Stimulated activated CD8-positive, alpha-beta memory T cell treated with anti-CD3 and anti-CD28 coated beads, Interleukin-4, amount 100 ng/mL, for 4 hours (primary cell): ENCODE measurements at places on chromosomes 4 and X.

GRCh38 chrX:115147220-115147619 lies 42.0 kb upstream of the RBMXL3 start:
- DNase-seq: no peak

GRCh38 chr4:173174594-173175012 lies 6.0 kb downstream of the GALNT7 start:
- DNase-seq: no peak

DNA sequence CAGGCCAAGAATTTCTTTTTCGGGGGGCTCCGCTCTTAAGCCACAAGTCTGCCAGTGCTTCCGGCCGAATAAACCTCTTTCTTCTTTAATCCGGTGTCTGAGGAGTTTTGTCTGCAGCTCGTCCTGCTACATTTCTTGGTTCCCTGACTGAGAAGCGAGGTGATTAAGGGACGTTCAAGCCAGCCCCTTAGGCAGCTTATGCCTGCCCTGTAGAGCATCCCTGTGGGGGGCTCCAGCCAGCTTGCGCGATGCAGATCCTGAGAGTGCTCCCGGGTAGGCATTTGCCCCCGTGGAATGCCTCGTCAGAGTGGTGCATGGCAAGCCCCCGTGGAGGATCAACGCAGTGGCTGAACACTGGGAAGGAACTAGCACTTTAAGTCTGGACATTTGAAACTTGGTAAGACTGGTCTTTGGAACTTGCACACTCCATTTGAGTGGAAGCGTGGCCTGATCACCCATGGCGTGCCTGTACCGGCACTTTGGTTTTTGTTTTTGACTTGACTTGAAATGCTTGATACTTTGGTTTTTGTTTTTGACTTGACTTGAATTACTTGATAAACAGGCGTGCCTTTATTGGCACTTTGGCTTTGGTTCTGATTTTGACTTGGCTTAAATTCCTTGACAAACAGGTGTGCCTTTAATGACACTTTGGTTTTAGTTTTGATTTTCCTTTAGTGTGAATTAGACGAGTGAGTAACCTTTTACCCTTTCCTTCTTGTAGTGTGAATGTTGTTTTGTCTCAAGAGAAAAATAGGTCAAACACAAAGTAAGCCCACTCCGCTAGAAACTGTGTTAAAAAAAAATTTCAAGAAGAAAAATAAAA lies 6.1 kb downstream of the ACOX3 start:
- no peak for DNase-seq

GRCh38 chr4:4852591-4853362 lies 6.7 kb upstream of the MSX1 start:
- peak; percentile 4 for DNase-seq

DNA sequence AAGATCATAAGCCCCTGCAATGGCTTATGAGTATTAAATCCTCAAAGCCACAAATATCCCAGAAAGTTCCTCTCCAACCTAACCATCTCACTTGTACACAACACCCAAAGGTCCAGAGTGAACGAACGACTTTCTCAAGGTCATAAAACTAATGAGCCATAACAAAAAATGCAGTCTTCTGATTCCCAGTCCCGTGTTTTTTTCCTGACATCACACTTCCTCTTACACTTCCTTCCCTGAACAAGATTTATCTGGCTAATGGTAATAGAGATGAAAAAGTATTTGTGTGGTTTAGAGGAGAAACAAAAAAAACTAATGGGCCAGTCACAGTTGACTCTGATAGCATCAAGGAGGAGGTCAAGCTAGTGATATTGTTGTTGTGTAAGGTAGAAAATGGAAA lies 99.5 kb upstream of the KLHL13 start:
- DNase-seq: no peak

DNA sequence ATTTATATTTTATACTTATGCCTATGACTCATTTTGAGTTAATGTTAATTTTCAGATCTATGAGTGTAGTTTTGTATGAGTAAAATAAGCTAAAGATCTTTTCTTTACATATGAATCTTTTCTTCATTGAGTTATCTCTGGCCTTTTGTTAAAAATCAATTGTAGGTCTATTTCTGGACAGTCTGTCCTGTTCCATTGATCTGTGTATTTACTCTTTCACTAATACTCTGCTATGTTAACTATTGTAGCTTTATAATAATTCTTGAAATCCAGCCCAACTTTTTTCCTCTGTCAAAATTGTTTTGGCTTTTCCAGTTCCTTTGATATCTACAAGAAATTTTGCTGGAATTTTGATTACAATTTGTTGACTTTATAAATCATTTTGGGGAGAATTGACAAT lies 177.0 kb downstream of the RBM46 start:
- DNase-seq: no peak

DNA sequence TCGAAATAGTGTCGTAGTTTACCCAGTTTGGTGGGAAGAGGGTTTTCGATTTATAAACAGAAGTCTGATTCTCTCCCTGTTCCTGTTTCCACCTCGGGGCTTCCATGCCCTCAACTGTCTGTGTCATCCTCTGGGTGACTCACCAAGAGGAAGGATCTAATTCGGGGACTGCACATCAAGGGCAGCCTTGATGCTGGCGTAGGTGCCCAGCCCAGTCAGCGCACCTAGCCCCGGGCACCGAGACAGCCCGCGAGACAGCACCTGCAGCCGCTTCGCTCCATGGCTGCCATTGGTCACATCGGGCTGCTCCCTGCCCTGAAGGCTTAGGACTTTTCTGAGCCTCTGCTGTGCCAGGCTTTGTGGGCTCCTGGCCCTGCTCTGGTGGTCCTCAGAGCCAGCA lies 7.7 kb downstream of the ABCD1 start:
- DNase-seq: no peak

GRCh38 chrX:100687128-100687527 lies 43.1 kb downstream of the SRPX2 start:
- no peak for DNase-seq

DNA sequence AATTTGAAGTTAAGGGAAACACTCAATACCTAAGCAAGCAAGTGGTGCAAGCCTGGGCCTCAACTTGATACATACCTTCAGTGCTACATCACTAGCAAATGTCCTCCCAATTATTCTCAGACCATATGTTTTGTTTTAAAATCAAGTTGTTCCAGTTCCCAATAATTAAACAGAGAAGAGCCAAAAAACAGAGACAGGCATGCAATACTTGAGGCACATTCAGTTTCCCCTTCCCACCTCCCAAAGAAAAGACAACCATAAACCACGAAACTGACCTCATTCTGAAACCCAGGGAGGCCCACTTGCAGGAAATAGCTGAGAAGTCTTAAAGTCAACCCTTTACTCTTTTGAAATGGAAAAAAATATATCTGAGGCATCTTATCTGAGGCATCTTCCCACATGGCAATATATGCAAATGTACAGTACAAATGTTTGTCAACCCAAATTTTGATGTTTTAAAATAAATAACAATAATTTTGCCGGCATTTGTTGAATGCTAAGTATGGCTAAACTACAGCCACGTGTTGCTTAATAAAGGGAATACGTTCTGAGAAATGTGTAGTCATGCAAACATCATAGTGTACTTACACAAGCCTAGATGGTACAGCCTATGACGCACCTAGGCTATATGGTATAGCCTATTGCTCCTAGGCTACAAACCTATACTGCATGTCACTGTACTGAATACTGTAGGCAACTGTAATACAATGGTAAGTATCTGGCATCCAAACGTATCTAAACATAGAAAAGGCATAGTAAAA lies 147.5 kb downstream of the TSPAN5 start:
- DNase-seq: no peak

- no peak for DNase-seq
Observed at GRCh38 chr4:77695774-77696173, 90.2 kb downstream of the CXCL13 start.

DNA sequence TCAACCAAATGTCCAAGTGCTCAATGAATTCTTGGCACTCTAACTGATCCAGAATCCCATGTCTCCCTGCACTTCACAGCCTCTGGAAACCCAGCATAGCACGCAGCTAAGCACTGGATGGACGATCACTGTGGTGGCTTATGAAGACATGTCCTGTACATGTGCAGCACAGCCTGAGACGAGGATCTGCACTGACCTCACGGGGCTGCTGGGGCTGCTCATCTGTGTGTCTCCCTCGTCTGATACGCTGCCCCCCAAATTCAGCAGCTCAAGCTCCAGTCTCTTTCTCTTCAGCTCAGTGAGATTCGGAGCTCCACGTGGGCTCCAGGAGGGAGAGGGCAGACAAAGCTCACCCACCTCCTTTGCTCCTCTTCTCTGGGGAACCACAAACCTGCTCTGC lies 126.9 kb downstream of the CPZ start:
- DNase-seq: no peak
